Stimulated activated CD8-positive, alpha-beta memory T cell treated with anti-CD3 and anti-CD28 coated beads, Interleukin-7, amount 100 ng/mL, for 1 hour (primary cell): ENCODE measurements at places on chromosomes 4 and X.

GRCh38 chr4:53782458-53782845, 191.2 kb upstream of the LNX1 start:
- DNase-seq, result no peak

- no peak for DNase-seq
Observed at GRCh38 chr4:94536649-94537469, 85.1 kb downstream of the PDLIM5 start.

GRCh38 chrX:31706466-31706865, 634.6 kb upstream of the FTHL17 start:
- DNase-seq, result no peak

GRCh38 chr4:36509845-36510244, 228.4 kb downstream of the DTHD1 start:
- no peak for DNase-seq

GRCh38 chr4:42018451-42018850, 28.1 kb downstream of the SLC30A9 start:
- DNase-seq, result no peak

- no peak for DNase-seq
Observed at GRCh38 chr4:6758728-6759127, 23.8 kb upstream of the KIAA0232 start.

DNA sequence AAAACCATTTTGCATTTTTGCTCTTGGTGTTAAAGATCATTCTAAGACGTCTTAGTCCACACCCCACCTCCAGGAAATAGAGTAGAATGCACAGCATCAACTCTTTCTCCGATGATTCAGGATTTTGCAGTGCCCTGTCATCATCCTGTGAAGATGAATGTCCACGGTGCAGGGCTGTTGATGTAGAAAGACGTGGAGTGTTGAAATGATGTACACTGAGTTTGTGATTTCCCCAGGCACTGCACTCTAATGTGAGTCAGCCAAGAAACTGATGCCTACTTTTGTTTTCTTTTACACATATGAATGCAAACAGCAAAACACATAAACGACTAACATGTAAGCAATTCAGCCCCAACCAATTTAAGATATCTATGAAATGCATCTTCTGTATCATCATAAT, 10.5 kb downstream of the LGI2 start:
- no peak for DNase-seq

DNA sequence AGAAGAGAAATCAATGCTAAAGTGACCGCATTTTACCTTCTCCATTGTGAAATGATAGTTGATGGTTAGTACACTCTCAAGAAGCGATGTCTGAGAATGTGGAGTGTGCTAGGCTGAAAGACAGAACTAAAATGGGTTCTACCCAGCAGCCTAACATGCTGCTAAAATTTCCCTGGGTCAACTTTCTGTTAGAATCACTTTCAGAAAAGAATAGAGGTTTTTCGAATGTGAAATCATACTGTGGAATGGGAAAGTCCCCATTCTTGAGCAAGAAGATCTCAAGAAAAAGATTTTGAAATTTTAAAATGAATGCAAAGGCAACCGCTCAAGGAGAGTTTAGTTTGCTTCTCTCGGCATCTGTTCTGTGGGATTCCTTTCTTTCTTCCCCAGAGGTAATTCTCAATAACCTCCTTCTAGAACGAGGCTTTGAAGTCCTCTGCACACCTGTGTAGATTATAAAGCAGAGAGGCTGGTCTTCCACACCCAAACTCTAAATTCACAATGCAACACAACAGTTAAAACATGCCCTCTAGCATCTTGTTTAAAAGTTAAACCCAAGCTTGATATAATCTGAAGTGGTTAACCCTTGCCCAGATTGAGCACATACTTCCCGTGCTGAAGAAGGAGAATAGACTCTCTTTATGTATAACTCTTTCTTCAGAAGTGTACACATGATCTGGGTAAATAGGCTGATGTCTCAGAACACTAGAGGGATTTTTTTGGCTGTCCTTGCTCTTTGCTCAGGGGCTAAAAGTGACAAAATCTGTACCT, 208.7 kb upstream of the KLF3 start:
- DNase-seq, result no peak

DNA sequence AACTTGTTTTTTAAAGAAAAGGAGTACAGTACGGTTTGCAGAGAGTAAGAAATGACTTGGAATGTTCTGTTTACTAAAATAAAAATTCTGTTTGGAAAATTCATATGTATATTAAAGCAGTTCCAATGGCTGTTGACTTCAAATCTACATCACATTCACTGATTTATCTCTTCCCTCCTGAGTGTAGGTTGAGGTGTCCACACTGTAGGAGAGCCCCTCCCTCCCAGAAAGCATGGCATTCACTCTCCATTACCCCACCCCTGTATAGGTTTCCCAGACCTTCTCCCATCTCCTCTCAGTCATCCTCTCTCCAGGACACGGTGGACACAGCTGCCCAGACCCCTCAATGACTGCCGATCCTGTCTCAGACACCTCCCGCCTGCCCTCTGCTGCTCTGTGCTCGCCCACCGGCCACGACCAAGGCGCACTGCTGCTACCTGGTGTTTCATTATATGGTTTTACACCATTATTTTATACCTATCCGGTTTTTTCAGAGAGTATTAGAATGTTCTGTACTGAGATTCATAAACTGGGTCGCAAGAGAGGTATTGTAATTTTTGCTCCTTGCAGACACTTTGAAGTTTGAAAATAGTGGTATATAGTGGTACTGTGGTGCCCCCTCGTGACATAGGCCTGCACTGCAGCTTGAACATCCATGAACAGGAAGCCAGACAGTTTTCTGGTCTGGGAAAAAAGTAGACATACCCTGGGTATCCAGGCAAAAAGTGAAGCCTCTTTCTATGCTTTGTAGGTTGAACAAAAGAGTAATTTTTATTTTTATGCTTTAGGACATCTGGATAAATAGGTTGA, 38.8 kb upstream of the BEX4 start:
- DNase-seq, result peak; percentile 3

DNA sequence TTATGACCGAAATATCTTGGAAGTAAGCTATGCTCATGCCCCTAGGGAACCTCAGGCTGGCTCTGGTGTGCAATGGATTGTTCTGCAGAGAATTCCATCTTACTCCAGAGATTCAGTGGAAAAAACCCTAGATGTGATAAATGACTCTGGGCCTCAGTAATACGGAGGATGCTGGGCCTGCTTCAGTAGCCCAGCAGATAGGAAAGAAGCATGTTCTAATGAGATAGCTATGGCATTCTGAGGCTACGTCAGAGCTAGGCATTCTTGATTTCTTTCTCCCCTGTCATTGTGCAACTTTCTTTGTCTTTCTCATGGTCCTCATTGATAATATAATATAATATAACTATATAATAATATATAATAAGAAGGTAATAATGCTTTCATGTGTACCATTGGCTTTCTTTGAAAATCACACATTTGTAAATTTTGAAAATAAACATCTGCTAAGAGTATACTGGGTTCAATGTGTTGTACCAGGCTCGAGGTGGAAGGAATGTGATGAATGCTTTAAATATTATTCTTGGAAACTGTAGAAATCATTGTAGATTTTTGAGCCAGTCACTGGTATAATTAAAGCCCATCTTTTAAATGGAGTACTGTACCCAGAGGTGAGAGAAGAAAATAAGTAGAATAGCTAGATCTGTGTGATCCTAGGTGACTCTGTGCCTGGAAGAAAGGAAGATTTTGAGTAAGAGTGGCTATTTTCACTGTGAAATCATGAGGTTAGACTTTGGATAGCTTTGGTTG, 152.0 kb downstream of the IL15 start:
- no peak for DNase-seq

GRCh38 chr4:73725985-73726384, 14.4 kb upstream of the CXCL8 start:
- no peak for DNase-seq

GRCh38 chr4:25351777-25352416, 25.2 kb upstream of the ANAPC4 start:
- no peak for DNase-seq

- DNase-seq, result no peak
Observed at GRCh38 chr4:135365065-135365464, 1163.5 kb upstream of the PABPC4L start.

DNA sequence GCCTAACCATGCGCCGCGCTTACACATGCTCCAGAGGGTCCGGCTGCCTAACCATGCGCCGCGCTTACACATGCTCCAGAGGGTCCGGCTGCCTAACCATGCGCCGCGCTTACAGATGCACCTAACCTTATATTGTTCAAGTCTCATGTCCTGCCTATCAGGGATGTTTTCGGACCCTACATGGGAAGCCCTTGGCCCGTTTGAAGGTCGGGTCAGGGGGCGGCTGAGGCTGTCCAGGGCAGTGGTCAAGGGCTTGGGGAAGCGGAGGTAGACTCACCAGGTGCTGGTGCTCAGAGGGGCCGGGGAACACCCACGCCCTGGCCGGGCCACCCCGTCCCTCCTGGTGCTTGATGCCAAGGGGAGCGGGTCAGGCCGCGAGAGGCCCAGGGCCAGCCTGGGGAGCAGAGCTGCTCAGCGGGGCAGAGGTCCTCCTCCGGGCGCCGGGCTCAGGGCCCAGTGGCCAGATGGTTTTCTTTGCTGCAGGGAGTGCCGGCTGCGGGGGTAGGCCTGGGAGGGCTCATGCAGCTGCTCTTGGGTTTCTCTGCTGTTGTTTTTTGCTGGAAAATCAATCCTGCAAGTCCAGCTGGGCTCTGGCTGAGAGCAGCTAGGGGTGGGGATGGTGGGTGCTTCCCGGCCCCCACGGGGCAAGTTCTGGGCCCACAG, 35.4 kb upstream of the SPON2 start:
- DNase-seq, result no peak

DNA sequence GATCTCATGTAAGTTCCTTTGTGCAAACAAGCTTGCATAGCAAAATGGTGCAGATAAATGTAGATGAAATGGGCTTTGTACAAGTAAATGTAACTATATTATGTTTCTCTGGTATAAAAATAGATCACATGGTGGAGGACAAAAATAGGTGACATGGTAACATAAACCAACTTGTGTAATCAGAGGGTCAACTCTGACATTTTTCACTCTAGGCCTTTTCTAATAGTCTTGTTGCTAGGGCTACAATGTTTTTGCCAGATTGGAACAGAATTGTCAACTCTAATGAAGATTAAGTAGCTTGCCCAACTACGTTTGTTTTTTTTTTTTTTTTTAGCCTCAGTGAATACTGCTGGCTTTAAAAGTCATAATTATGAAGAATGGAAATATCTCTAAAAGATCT, 11.5 kb downstream of the MAD2L1 start:
- DNase-seq, result no peak

DNA sequence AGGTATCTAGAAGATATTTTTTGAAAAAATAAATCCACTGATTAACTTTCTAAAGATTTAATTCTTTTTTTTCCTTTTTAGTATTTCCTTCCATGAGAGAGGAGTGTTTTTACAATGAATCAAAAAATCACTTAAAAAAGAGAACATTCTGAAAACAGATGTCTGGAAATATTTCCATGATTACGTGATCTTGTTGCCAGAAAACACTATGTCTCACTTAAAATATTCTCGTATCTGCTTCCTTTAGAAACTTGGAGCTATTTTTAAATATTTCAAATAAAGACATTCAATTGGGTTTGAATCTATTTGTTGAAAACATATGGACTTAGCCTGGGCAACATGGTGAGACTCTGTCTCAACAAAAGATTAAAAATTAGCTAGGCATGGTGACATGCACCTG, 232.8 kb upstream of the RASGEF1B start:
- DNase-seq, result no peak

GRCh38 chrX:154325541-154325940, 29.9 kb downstream of the TKTL1 start:
- no peak for DNase-seq

DNA sequence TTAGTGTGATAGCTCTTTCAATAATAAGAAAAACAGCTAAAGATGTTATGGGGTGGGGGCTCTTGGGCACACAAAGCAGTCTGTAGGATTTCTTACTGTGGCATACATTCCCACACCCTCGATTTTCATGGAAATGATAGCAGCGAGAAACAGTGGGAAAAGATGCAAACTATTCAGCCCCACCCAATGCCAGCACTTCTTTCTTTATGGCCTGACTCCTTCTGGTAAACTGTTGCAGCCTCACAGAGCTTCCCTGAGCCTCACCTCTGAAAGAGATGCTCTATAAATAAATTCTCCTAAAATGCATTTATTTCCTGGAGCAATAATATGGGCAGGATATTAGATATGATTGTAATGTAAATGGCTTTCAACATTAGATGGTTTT, 910 bp downstream of the ANK2 start:
- DNase-seq, result no peak

DNA sequence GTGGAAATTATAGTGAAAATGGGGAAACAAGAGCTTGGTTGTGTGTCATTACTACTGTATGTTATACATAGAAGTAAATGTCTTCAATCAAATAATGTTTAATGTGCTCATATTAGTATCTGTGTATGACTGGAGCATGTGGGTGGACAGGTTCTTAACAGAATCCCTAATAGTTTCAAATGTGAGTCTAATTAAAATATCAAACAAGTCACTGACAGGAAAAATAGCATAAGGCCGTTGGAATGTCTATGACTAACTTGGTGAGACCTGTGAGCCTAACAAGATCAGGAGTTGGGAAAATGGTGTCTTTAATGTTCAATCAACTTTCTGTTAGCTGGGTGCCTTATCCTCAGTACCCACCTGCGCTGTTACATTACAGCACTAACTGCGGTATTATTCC, 6.2 kb upstream of the CXCL3 start:
- DNase-seq, result no peak

- DNase-seq, result no peak
Observed at GRCh38 chrX:137427816-137428215, 138.1 kb upstream of the ZIC3 start.

GRCh38 chrX:13258052-13258444, 61.8 kb downstream of the ATXN3L start:
- no peak for DNase-seq

DNA sequence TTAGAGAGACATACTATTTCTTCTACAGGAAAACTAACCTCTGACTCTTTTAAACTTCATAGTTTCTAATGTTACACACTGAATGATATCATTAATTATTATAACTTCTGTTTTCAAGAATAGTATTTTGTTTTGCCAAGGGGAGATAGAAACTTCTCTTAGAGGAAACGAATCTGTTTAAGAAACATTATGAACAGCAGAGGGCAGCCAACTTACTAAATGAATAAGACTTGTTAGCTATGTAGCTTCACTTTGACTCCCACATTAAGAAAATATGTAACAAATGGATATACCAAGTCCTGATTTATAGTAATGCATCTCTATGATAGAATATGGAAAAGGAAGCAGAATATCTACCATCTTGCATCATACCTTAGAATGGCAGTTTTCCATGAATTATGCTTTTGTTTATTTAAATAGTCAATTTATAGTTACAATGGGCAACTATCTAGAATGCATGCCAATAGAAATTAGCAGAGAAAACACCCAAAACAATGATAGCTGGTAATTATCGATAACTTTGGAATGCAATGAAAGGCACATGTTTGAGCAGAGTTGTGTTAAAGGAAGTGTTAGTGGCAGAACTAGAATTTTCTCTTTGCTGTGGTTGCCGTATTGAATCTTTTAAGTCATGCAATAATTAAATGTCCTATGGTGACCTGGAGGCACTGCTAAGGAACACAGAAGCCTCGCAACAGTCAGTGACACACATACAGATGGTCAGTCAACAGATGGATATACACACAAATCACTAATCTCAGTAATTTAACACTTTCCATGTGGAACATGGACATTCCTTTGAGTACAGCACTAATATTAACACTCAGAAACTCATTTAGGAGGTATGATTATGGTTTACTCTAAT, 105.7 kb upstream of the PDLIM3 start:
- DNase-seq, result no peak
